ENCODE measurements at places on chromosomes 4 and X.

GRCh38 chrX:153649178-153649914 is 2.3 kb downstream of the DUSP9 start:
- DNase-seq = no peak

GRCh38 chrX:1582686-1583437 is 8.5 kb upstream of the AKAP17A start:
- DNase-seq = no peak

DNA sequence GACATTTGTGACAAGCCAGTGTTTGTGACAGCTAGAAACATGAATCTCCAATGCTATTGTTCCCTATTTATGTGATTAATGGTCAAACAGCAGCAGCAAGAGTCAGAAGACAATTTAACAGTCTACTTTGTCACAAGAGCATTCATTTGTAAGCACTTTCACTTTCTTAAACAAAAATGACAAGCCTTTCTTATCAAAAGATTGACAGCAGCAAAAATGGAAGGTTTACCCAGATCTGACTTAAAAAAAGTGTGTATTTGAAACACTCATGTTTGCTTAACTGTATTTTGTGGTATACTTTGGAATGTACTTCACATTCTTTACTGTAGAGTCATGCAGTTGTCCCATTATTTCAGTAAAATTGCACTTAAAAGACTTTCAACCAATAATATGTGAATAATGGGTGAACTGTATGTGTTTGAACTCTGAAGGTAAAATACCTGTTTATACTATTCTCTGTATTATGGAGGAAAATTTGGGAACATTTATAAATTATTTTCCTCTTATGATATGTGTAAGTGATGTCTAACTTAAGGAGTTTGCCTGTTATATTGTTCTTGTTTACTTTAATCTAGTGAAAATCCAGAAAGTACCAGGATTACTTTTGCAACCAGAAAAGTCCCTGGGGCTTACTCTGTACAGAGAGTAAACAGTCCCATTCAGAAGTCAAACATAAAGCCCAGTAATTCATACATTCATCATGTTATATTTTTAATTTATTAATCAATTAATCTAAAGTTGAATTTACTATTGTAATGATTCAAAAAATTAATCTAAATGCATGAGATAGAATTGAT is 314.9 kb upstream of the TRAM1L1 start:
- DNase-seq = peak; percentile 5

- no peak for DNase-seq
Measured at GRCh38 chr4:61872983-61873382, 672.9 kb downstream of the ADGRL3 start.

DNA sequence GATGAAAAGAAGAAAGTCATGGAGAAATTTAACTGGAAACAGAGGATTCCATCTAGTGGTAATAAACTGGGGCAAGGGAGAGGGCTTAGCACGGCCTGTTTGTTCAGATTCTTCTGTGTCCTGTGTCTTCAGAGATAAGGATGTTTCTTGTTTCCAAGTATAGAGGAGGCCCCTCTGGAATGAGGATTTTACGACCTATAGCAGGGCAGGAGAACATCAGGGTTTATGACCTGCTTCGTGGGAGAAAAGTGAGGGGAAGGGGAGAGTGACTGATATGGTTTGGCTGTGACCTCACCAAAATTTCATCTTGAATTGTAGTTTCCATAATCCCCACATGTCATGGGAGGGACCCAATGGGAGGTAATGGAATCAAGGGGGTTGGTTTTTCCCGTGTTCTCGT is 93.0 kb upstream of the LDB2 start:
- DNase-seq = no peak

DNA sequence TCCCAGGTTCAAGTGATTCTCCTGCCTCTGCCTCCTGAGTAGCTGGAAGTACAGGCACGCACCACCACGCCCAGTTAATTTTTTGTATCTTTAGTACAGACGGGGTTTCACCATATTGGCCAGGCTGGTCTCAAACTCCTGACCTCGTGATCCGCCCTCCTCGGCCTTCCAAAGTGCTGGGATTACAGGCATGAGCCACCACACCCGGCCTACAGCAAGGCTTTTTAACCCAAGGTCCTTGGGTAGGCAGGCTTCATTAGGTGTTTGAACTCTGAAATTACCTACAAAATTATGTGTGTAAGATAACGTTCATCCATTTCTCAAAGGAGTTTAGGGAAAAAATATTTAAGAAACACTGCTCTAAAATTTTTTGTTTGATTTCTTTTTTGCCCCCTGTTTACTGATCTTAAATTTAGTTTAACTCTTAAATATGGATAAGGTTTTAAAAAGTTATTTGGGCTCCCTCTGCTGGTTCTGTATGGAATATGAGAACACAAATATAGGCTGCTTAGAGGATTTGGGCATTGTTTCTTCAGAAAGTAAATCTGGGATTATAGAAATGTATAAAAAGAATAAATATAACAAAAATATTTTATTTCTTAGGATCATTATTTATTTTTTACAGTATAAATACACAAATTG is 92.8 kb downstream of the CBR4 start:
- DNase-seq = no peak

GRCh38 chr4:47631161-47631560 is 146.1 kb downstream of the ATP10D start:
- no peak for DNase-seq

DNA sequence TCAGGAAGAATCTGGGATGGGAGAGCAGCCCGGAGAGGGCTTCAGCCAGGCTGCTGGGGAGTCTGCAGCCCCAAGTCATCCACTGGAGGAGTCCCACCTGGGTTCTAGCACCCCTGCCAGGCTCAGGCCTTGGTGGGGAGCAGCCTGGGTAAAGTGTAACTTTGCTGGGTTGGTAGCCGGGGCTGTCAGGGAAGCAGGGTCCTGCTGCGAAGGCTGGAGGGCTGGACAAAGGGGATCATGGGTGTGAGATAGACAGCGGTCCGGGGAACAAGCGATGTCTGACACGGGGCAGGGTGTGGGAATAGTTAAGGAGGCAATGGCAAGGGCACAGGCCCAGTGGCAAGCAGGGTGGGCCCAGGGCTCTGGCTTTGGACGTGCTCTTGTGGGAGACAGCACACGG is 37.6 kb downstream of the PDHA1 start:
- DNase-seq = no peak

DNA sequence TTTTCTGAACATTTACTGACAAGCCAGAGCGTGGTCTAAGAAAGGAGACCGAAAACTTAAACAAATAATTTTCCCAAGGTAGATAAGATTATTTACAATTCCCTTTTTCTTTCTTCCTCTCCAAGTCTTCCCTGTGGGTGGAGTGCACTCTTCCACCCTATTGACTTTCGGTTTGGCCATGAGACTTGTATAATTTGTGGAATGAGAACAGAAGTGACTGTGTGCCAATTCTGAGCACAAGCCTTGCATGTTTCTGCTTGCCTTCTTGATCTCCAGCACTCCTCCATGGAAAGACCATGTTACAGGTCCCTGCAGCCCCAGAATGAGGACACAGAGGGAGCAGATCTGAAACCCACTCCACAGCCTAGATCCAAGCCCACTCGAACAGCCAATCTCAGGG is 150.0 kb upstream of the HPGD start:
- no peak for DNase-seq

DNA sequence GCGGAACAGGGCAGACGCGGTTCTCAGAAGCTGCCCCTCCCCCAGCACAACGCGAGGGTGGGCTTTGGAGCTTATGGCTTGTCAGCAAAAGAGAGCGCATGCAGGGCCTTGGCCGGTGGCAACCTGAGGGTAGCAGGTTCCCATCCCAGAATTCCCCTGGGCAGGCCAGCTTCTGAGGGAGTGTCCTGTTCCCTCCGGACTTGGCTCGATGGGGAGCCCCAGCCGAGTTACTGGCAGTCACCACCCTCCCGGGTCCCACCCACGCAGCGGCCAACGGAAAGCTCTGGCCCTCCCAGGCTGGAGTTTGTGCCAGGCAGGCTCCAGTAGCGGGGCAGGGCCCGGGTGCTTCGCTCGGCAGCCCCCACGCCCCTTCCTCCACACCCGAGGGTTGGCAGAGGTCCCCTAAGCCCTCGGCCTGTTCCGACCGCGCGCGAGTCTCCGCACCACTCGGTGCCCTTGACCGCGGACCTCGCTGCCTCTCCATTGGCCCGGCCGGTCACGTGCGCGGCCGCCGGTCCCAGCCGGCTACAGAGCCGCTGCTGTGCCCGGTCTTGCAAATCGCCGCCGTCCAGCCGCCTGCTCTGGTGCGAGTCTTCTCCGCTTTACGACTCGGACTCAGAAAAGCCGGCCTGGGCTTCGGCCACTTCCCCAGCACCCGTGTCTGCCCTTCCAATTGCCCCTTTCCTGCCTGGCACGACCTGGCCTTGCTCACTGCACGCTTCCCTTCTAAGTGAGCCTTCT is 20.9 kb upstream of the MTM1 start:
- DNase-seq = no peak

DNA sequence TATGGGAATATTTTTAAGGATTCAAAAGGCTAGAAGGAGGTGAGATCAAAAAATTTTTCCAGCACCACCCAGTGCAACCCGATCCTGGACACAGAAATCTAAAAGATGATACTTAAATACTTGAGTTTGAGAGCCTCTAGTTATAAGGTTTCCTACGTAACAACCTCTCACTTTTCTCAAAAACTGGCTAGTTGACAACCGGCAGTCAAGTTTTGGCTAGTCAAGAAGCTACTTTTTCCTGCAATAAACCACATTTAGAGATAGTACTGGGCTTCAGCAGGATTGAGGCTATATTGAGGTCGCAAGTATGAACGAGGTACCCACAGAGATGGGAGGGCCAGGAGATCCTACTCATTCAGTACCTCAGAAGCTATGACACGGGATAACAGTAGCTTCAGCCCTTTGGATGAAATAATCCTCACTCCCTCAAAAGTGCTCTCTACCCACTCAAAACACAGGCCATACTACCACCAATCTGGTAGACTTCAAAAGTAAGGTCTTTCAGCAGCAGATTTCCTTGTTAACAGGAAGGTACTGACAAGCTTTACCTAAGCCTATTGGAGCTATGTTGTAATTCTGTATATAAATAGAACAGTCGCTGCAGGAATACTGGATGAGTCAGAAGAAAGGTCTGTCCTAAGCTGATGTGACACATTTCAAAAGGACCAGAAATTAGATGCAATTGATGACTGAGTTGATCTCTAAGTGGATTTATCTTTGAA is 1.5 kb upstream of the TSPAN5 start:
- DNase-seq = no peak

- DNase-seq = no peak
Measured at GRCh38 chr4:13365195-13365594, 118.9 kb downstream of the RAB28 start.

DNA sequence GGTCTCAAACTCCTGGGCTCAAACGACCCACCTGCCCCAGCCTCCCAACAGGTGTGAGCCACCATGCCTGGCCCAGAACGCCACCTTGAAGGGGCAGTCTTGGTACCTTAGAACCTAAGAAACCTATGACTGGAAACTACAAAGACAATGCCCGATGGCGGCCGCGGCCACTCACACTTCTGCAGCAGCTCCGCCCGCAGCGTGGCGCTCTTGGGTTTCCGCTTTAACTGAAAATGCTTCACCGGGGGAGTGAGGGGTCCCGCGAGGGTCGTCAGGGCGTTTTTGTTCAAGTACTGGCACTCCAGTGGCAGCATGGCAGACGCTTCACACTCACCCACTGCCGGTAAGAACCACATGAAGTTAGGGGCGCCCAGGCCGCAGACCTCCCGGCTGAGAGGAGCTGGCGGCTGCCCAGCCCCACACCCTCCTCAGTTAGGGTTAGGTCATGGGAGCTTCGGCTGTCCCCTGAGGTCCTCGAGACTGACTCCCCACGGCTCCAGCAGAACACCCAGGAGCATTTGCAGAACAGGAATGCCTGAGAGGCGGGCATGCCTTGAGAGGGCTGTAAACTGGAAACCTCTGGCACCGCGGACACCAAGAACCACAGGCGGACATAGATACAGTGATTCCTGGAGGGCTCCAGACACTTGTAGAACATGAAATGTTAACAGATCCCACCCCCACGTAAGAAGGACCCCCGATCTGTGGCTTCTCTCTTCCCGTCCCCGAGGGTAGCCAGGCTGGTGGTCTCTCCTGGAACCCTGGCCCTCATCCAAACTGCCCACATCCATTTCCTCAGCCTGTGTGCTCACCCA is 19.0 kb downstream of the NELFA start:
- DNase-seq = no peak

- DNase-seq = no peak
Measured at GRCh38 chr4:141636771-141637460, 533 bp downstream of the IL15 start.

GRCh38 chr4:31701256-31701655 is 981.1 kb downstream of the PCDH7 start:
- no peak for DNase-seq

DNA sequence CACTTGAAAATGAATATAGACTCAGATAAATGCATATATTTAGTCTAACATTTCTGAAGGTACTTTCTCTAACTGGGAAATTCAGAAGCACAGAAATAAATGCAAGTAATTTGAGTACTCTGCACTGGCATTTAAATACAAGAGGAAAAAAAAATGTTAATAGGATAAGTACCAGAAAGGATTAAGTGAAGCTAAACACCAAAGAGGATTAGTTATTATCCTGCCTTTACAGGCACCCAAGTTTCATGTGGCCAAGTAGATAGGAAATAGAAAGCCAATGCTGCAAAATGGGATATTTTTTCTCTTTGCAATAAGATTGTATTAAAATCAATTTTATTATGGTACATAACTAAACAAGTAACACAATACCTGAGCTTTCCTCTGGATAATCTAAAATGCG is 762.5 kb downstream of the PCDH7 start:
- no peak for DNase-seq

DNA sequence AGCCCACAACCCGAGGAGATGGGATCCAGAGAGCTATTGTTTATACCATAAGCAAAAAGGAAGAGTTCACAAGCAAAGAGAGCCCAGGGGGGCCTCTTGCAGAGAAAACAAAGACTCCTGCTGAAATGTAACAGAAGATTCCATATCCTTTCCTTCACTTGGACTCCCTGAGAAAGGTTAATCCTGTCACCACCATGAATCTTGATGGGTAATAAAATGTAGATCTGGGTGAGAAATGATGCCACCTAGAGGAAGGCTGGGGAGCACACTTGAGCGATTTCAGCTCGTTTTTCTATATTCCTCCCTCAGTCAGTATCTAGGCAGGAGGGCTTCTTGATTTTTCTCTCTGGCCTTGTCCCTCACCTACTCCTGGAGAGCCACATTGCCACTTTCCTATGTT is 10.2 kb upstream of the KCNE5 start:
- DNase-seq = peak; percentile 7

DNA sequence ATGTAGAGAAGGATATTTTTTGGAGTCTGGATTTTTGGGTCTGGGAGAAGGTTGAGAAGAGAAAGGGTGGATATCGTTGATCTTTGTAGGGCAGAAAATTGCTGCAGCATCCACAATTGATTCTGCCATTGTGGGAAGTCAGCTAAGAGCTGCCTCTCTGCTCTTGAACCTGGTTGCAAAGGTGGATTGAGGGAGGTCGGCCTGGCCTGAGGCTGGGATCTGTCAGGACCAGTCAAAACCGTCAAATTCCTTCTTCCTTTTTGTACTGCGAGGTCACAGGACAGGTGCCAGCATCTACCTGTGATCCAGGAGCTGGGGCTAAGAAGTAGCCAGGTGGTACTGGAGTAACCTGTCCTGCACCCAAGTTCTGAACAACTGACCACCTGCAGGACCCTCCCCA is 93.7 kb downstream of the SHOX start:
- no peak for DNase-seq

- DNase-seq = no peak
Measured at GRCh38 chrX:25006586-25007058, 9.1 kb downstream of the ARX start.

- no peak for DNase-seq
Measured at GRCh38 chr4:121192480-121192879, 28.4 kb upstream of the TNIP3 start.

GRCh38 chr4:53706422-53707032 is 115.2 kb upstream of the LNX1 start:
- no peak for DNase-seq

- DNase-seq = no peak
Measured at GRCh38 chr4:184807797-184808712, 17.7 kb downstream of the ACSL1 start.

All from brain pericyte (primary cell).